Stimulated activated CD4-positive, alpha-beta T cell treated with anti-CD3 and anti-CD28 coated beads, Interleukin-1b, Interleukin-23, amount 100 ng/mL, for 48 hours (primary cell): ENCODE measurements at places on chromosomes 1 and 21.

- DNase-seq, result no peak
Observed at GRCh38 chr1:227731241-227731677, 3.8 kb downstream of the JMJD4 start.

GRCh38 chr1:228404107-228404720 is 2.4 kb downstream of the TRIM11 start:
- DNase-seq, result no peak

DNA sequence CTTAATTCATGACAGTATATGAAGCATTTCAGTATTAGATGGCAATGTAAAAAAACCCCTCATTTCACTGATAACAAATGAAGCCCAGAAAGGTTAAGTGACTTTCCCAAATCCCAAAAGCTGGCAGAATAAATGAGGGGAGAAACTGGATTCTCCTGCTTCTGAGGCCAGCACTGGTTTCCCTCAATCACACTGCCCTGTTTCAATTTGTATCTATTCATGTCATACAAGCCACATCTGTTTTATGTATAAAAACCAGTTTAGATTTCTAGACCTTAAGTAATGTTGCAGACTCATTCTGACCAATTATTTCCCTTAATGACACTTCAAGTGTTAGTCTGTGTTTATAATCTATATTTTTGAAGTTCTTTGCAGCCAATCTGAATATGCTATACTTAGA is 16.8 kb downstream of the PLPPR4 start:
- DNase-seq, result no peak

DNA sequence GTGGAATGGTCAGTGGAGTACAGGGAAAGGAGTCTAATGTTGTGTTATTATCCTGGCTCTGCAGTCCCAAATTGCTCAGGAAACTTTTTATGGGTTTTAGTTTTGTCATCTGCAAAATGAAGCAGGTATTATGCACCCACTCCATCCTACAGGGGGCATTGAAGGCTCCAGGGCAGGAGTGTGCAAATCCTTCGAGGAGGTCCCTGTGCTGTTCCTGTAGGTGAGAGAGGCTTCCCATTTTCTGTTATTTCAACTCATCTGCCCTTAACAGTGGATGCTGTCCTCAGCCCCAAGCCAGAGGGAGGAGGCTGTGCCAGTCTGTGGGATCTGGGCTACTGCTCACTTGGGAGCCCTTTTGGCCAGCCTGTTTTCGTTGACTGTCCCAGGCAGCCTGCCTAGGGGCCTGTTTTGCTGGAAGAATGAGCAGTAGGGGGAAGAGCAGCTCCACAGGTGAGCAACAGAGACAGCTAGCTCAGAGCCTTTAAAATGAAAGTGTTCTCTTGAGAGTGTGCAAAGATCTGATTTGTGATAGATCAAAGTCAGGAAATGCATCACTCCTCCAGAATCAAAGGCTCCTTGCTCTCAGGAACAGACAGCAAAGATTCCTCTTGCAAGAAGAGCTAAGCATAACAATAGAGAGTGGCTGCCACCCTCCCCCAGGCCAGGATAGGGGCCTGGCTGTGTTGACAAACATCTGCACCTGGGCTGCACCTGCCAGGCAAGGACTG is 317.6 kb upstream of the PROX1 start:
- no peak for DNase-seq

GRCh38 chr1:3014050-3014440 is 7.2 kb upstream of the ACTRT2 start:
- no peak for DNase-seq

DNA sequence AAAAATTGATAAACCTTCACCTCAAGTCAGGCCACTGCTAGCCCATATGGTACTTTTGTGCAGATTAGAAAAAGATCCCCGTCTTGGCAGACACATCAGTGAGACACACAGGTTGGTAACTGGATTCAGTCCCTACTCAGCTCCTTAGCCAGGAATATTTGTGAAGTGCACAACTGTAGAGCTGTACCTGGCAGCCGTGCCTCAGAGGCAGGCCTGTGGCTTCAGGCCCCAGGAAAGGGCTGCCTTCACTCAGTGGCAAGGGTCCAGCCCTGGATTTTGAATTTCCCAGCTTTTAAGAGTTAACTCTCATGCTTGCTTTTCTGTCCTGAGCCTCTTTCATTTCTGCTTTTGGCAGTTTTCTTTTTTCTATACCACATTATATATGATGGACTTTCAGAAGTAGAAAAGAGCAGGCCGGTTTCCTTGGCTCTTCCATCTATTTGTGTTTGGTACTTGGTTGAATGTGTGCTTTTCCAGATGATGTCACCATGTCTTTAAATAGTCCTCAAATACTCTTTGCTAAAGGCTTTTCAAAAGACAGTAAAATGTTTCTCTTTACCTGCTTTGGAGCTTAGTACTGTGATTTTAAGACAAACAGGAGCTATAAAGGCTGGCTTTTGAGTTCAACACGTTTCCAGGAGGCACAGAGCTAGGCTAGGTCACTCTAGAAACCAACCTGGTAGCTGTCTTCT is 186.6 kb downstream of the AK5 start:
- DNase-seq, result no peak

DNA sequence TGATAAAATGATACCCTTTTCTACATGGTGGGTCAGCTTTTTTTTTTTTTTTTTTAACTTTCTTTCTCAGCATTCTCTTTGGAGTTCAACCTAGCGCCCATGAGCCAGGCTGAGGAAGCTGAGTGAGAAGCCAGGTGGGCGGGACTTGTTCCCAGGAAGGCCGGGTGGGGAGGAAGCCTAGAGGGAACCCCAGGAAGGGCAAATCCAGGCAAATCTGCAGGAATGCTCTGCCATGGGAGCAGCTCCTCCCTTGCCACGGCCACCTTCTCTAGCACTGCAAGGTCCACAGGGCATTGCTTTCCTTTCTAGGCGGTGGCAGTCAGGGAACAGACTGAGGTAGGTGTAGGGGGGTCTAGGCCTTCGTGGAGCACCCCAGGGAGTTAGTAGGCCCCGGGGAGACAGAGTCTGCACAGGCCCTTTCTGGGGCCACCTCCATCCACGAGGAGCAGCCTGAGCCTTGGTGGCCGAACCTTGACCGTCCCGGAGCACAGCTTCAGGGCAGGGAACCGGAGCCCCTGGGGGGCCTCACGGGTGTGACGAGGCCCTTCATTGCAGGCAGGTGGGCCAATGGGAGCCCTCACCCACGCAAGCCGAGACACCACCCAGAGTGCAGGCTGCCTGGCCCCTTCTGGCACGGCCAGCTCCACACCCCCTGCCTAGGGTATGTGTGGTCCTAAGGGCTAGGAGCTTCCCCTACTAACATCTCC is 18.2 kb upstream of the CCDC27 start:
- no peak for DNase-seq

DNA sequence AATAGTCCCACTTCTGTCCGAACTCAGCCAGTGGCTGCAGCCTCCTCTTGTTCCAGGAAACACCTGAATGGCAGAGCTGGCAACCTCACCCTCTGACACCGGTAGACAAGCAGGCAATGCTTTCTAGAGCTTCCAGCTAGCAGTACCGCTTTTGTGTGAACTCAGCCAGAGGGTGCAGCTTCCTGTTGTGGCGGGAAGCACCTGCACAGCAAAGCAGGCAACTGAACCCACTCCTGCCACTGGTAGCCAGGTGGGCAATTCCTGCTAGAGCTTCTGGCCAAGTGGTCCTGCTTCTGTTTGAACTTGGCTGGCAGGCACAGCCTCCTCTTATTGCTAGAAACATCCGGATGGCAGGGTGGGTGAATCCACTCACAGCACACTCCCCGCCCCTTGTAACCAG is 40.1 kb upstream of the TMPRSS15 start:
- DNase-seq, result no peak

DNA sequence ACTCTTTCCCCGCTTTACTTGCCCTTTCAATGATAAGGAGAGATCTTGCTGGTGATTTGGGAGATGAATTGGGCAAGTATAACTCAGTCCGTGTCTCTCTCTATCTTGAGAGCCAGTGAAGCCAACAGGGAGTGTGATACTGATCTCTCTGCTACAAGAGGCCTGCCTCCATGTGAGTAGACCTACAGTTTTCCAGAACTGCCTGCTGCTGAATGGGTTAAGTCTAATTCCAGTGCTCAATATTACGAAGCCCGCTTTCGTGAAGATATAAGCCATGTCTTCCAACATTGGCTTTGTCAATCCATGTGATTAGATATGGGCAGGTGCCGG is 92.6 kb downstream of the ADCY10 start:
- no peak for DNase-seq

DNA sequence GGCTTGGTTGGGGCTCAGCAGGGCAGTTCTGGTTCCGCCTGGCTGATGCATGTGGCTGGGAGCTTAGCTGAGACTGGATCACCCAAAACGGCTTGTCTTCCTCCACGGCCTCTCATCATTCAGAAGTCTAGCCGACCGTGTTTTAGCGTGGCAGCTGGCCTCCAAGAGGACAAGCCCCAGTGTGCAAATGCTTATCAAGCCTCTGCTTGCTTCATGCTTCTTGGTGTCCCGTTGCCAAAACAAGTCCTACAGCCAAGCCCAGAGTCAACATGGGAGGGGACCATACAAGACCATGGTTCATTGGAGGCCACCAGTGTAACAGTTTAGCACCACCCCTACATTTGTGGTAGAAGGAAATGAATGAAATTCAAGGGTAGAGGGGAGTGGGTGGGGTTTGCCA is 10.5 kb upstream of the KDF1 start:
- no peak for DNase-seq

DNA sequence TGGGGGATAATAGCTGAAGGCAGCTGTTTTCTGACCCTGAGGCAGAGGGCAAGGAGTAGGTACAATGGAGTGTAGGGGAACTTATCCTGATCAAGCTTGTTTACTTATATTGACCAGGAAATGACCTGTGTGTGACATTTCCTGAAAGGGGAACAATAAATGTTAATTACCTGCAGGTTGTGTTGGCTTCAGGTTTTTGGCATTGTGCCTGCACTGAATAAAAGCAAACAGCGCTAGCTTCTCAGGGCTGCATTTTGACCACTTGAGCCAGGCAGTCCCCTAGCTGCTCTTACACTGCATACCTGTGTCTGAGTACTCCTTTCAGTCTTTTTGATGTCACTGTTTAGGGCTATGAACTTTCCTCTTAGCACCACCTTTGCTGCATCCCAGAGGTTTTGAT is 40.6 kb downstream of the DRAM2 start:
- DNase-seq, result no peak

DNA sequence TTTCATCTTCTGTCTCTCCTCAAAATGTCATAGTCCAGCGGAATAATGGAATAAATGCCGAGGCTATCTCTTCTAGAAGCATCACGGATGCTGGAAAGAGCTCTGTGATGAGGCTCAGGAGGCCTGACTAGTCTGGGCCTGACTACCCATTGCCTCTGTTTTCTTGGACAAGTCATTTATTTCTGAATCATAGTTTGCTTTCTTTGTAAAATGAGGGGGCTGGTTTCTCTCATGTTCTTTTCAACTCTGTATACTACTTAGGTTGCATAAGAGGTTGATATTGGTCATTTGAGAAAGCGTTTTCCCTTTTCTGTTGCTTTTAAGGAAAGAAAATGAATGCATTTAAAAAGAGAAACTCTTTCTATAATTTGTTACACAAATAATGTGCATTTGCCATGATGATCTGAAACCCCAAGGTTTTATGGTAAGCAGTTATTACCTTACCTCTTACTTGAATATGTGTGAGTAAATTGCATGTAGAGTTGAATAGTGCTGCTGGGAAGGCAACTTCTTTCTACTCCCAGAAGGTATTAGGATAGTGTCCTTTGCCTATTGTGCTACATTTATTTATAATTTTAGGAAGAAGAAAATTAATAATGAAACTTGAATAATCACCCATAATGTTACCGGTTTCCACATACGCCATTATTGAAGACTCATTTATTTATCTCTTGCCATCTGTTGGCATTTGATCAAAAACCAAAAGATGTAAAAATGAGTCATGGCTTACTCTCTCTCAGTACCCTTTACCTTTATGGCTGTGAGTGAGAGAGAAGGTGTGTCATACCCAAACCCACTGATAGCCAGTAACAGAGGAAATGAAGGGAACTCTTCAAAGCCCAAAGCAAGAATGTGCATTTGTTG is 179.1 kb downstream of the FASLG start:
- DNase-seq, result peak; percentile 27

GRCh38 chr1:52947490-52947889 is 20.4 kb downstream of the SCP2 start:
- DNase-seq, result no peak

DNA sequence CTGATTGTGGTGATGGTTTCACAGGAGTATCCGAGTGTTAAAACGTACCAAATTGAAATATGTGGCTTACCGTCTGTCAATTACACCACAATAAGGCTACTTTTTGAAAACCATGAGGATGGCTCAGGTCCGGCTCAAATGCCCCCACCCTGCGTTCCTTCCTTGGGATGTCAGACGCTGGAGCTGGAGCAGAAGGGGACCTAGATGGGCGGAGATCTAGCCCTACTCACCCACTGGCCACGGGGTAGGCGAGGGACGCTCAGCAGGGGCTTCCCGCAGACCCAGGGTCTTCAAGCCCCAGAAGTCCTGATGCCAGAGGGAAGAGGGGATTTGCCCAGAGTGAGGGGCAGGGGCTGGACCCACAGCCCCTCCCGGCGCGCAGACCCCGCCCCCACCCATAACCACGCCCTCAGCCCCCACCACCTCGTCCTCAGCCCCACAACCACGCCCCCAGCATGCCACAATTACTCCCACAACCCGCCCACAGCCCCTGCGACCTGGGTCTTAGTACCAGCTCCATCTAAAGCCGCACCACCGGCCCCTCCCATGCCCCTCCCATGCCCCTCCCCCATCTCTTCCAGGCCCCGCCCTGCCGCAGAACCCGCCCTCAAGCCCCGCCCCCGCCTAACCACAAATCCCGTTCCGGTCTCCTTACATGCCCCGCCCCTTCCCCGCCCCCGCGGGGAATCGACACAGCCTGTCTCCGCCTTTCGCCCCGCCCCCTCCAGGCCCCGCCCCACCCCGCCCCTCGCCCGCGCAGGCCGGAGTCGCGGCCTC is at the start of gene LRRC3:
LRRC3 (plus strand) TSS at position 764 of the 777 bp plus-strand sequence. CDS start 1,135 bp downstream, outside the sequence.
- peak; percentile 85 for DNase-seq

GRCh38 chr1:53617851-53618499 is 121.0 kb downstream of the GLIS1 start:
- no peak for DNase-seq

DNA sequence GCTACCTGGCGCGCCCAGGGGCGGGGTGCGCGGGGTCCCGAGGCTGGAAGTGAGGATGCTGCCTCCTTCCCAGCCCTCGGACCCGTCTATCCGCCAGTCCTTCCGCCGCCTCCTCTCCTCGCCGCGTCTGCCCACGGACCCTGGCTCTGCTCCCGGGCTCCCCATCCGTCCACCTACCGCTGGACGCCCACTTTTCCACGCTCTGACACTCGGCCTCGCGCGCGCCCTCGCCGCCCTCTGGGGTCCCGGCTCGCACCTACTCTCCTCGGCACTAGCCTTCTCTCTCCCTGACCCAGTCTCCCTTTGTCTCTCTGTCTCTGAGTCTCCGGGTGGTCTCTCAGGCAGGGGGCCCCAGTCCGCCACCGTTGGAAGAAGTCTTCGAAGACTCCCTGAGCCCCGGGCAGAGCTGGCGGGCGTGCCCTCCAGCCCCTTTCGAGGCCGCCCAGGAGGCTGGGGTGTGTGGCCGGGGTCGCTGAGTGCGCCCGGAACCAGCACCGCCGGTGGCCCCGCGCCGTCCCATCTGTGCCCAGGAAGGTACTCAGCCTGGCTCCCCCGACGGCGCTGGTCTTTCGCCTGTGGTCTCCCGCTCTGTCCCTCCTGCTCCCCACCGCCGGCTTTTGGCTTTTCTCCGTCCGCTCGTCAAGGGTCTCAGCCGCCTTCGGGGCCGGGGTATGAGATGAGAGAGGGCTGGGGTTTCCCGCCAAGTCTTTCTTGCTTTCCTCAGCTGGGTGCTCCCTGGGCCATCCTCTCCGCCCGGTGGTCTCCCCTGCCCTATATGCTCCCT is 610 bp downstream of the DRAXIN start:
- no peak for DNase-seq
